ENCODE measurements at places on chromosomes 12 and 14.

- no peak for DNase-seq
Measured at GRCh38 chr14:74658535-74659131, 46.6 kb upstream of the LTBP2 start.

- DNase-seq, result no peak
Measured at GRCh38 chr12:92070054-92070863, 75.4 kb downstream of the BTG1 start.

DNA sequence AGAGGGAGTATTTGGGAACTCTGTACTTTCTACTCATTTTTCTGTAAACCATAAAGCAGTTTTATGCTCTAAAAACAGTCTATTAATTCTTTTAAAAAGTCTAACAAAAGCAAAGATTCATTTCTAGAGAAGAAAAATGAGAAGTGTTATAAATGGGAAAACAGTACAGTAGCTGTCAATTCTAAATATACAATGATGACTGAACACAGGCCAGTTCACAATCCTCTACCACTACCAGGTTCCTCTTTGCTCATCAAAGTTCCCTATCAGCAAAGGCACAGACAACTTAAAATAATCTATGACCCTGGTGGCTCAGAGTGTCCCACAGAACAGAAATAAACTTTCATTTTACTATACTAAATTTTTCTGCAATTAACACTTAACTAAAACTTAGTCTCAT is 12.5 kb downstream of the NAA25 start:
- DNase-seq, result no peak

DNA sequence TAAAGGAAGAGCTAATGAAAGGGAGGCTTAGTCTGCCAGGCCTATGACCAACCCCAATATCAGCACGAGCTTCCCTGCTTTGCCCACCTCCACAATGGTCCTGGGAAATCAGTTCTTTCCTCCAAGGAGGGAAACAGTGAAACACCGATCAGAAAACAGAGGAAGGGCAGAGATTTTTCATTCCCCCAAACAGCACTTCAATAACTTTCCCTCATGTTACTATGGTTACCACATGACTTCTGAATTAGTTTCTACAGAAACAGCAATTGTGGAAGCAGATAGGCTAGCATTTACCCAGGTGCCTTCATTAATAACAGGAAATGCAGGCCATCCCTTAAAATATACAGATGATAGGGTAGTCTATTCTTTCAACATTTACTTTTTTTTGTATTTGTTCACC is 35.9 kb downstream of the TRIM9 start:
- DNase-seq, result no peak

GRCh38 chr12:110745542-110746284 is 3.0 kb upstream of the PPP1CC start:
- DNase-seq, result no peak

- no peak for DNase-seq
Measured at GRCh38 chr12:111202237-111202915, 166.5 kb downstream of the PHETA1 start.

GRCh38 chr14:37579274-37579673 is 15.8 kb downstream of the FOXA1 start:
- no peak for DNase-seq

DNA sequence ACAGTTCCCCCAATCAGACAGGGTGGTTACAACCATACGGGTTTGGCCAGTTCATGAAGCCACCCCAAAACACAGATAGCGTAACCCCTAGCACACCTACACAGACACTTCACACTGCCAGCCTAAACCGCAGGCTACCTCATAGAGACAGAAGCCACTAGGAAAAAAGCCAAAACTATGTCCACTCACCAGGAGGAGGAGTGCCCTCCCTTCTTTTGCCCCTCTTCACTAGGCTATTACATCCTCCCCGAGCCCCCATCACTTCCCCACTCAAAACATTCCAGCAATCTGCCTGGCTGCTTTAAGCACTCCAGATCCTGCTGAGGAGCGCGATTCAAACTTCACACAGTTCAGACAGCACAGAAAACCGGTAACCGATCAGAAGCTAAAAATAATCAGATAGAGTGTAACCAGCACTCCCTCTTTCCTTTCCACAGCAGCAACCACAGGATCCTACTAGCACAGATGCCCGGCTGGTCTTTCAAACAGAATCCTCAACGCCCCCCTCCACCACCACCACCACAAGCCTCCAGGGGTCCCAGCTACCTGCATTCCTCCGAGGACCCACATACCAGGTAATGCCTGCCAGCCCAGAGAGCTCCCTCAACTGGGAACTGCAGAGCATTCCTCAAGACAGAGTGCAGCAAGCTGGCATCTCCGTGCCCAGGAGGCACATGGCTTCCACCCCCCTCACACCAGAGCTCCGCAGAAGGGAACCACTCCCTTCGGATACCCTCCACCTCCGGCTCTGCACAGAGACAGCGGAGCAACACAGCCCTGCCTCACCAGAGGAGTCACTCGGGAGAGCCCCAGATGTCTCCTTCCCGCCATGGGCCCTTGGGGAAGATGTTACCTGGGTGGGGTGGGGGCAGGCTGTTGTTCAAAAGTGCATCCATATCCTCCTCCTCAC is 1.5 kb downstream of the CHD4 start:
- peak; percentile 44 for DNase-seq

DNA sequence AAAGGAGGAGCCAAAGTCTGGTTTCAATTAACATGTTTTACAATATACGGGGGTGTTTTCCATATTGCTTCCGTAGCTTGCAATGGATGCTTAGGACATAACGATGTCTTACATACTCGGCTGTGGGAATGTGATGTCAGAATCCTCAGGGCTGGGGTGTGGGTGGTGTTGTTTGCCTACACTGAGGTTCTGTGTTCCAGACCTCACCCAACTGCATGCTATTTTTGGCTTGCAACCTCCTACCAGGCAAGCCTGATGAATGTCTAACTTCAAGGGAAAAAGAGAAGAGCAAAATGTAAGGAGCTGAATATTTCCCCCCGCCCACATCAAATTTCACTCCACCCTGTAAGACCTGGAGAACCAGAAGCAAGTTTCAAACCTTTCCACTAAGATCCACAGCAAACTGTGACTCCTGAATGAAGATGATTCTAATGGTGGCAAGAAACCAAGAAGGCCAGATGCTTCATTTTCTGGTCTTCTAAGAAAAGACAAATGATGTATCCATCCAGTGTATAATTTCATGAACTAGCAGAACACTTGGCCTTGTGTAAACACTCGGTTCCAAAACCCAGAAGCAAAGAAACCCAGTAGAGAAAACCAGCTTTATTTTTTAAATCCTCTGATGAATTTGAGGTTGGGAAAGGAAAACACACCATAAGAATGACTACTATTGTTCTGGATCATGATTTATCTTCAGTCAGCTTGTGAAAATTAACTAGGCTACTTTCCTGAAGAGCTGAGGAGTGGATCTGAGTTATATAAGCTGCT is 227.9 kb downstream of the DACT1 start:
- DNase-seq, result no peak

DNA sequence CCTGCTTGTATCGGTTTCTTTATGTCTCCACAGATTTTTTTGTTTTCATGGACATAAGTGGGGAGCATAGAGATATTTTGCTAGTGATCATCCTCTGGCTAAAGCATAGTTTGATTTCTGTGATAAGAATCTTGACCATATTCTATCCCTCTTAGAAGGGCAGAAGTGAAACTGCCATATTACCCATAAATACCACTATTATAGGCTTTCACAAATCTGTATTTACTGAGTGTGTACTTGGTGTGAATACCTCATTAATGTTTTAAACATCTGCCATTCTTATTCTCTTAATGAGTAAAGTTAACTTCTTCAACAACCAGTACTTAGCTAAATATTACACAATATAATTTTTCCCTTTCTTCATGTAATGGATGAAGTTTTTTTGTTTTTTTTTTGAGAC is 16.1 kb downstream of the WNK1 start:
- DNase-seq, result peak; percentile 2

DNA sequence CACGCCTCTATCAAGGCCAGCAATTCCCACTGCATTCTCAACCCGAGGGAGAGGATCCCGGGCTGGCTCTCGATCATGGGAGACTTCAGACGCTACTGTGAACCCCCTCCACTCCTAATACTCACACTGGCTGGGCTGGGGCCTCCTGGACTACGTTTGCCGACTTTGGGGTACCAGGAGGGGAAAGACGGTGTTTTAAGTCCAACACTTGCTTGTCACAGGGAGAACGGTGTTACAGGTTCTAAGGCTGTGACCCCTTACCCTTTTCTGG is 463 bp downstream of the NACA start:
- no peak for DNase-seq

DNA sequence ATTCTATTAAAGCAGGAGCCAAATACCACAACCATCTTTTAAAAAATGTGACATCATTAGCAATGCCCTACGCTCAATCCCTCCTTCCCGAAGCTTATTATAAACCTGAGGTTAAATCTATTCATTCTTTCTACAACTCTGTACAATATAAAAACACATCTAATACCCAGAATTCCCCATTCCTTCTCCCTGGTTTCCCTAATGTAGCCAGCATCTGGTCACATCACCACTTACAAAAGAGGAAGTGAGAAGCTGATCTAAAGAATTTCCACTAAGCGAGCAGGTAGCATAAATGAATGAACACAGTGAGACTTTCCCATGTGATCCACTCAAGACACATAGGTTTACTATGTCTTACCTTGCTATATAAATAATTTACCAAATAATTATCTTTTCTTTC is 90.4 kb downstream of the LRP6 start:
- DNase-seq, result no peak

GRCh38 chr14:76585616-76586015 is 175.7 kb upstream of the VASH1 start:
- DNase-seq, result no peak

- no peak for DNase-seq
Measured at GRCh38 chr12:125393569-125393968, 328.3 kb downstream of the AACS start.

DNA sequence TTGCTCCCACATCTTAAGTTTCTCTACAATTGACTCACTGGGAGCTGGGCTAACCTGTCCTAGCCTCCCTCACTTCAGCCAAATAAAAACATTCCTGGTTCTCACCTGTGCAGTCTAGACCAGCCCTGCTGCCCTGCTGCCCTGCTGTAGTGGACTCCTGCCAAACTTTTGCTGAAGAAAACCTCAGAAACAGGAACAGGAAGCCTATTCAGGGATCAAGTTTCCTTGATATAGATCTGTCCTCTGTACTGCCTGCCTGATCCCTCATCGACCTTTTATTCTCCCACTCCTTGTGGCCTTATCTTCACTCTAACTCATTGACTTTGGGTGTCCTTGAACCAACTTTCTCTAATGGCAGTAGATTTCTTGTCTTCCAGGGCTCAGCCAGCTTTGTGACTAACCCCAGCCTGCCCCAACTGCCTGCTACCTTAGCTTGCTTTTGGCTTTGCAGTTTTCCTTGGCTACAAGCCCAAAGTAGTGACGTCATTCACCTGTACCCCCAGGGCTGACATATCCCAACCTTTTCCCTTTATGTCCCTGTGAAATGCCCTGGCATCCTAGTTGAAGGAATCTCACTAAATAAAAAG is 234.8 kb downstream of the DUSP6 start:
- DNase-seq, result no peak

- DNase-seq, result peak; percentile 57
Measured at GRCh38 chr14:51860164-51860824, at the start of gene GNG2. GNG2 (plus strand) TSS chr14:51860612; CDS start chr14:51950679, 90,067 bp downstream.

GRCh38 chr14:52325126-52325525 is 11.0 kb downstream of the PTGER2 start:
- no peak for DNase-seq

GRCh38 chr12:24307716-24308335 is 358.4 kb upstream of the SOX5 start:
- DNase-seq, result no peak

DNA sequence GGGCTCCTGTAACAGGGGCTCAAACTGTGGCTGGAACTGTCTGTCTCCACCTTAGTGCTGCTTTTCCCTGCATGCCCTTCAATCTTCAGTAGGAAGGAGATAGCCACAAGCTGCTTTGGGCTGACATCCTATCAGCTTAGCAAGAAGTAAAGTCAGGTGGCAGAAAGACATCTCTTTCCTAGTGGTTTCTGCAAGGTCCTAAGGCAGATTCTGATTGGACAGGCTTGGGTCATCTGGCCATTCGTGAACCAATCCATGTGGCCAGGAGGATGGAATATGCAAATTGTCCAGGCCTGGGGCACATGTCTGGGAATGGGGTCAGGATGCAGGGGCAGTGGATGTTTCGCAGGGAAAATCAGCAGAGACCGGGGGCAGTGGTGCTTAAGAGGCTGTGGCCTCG is 5.2 kb downstream of the RITA1 start:
- peak; percentile 75 for DNase-seq

GRCh38 chr12:128662101-128662500 is 161.7 kb downstream of the SLC15A4 start:
- DNase-seq, result no peak

DNA sequence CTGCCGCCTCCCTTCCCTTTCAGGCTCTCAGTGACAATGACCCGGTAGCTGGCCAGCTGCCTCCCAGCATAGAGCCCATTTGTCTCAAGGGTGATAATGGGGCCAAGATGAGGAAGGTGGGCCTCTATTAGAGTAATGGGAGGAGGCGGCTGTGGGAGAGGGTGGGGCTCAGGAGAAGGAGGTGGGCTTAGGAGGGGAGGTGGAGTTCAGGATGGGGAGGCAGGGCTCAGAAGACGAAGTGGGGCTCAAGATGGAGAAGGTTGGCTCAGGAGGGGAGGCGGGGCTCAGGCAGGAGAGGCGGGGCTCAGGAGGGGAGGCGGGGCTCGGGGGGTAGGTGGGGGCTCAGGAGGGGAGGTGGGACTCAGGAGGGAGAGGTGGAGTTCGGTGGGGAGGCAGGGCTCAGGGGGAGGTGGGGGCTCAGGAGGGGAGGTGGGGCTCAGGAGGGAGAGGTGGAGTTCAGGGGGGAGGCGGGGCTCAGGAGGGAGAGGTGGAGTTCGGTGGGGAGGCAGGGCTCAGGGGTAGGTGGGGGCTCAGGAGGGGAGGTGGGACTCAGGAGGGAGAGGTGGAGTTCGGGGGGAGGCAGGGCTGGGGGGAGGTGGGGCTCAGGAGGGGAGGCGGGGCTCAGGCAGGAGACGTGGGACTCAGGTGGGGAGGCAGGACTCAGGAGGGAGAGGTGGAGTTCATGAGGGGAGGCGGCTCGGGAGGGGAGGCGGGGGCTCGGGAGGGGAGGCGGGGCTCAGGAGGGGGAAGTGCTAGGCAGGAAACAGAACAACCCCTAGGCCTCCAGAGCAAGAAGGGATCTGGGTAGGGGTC is 36.8 kb downstream of the IQSEC3 start:
- DNase-seq, result peak; percentile 13

DNA sequence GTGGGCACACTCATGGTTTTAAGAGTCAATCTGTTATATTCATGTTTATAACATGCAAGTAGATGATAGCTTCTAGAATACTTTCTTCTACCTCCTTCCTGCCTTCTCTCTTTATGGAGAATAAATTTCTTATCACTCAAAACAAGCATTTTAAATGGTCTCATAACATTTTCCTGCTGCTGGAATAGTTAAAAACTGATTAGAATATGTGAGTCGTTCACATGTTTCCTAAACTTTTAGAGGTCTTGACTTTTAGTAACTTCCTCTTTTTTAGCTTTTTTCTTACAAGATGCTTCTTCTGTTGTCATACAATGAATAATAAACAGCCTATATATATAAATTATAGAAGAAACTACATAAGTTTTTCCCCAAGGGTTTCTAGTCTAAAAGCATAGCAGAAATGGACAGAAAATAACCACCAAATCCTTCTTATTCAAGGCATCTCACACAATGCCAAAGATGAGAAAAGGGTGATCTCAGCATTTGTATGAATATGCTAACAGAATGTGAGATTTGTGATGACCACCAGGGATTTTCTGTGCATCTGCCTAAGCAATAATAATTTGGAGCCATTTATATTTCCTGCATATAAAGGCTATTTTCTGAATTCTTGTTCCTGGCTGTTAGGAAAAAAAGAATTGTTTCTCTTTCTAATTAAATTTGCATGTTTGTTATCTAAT is 127.8 kb downstream of the DAAM1 start:
- DNase-seq, result no peak
